ENCODE measurements at places on chromosomes 2 and 18. TPM values are rescaled to one million over a fixed set of nuclear protein-coding genes. Genes with fewer than 3 reads are reported as not detected.

- peak; percentile 69 for DNase-seq
Observed at GRCh38 chr2:8515864-8516533, 165.9 kb upstream of the ID2 start.

DNA sequence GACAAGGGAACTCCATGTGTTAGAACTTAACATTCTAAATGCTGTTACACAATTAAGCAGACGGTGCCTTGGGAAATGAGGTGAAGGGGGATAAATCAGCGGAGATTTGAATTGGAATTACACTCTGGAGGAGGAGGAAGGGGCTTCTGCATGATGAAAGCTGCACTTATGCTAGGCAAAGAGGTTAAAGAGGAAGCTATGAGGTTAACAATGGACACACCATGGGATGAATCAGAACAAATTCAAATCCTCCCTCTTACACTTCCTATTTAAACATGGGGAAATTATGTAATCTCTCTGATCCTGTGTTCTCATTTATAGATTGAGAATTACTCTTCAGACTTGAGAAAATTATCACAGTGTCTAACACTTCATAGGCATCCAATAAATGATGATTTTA, 121.5 kb upstream of the SIX2 start:
- DNase-seq = no peak

DNA sequence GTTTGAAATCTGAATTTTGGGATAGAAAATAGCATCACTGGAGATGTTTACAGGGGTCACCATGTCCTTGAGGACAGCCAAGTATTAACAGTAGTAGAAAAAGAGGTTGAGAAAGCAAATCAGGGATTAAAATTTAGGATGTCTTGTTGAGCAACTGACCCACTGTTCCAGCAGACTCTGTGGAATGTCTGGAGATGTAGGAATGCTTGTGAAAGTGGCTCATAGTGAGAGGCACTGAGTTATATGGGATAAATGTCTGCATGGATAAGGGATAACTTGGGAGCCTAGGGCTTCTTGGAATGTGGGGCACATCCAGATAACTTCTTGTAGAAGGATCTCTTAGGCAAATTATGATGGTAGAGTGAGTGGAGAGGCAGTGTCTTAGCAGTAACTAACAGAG, 495.0 kb downstream of the TMX3 start:
- DNase-seq = no peak

PDE11A gene
- total RNA-seq = not detected

GRCh38 chr2:69358914-69359313, 28.1 kb downstream of the GFPT1 start:
- DNase-seq = no peak

DNA sequence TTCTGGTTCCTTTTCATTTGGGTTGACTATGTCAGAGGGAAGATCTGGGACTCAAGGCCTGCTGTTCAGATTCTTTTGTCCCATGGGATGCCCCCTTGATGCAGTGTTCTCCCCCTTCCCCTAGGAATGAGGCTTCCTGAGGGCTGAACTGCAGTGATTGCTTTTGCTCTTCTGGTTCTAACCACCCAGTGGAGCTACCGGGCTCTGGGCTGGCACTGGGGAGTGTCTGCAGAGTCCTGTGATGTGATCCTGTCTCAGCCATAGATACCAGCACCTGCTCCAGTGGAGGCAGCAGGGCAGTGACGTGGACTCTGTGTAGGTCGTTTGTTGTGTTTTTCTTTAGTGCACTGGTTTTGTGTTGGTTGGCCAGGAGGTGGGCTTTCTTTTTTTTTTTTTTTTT, 32.1 kb upstream of the RHOB start:
- DNase-seq = no peak

IL36B gene
- not detected for total RNA-seq

- DNase-seq = no peak
Observed at GRCh38 chr2:157329524-157329923, 3.9 kb upstream of the ERMN start.

- DNase-seq = no peak
Observed at GRCh38 chr2:184371641-184372040, 226.7 kb upstream of the ZNF804A start.

- DNase-seq = no peak
Observed at GRCh38 chr2:67399831-67400489, 2.8 kb downstream of the ETAA1 start.

- DNase-seq = no peak
Observed at GRCh38 chr2:197596766-197597165, 78.6 kb downstream of the RFTN2 start.

GRCh38 chr18:22228976-22229375, 59.6 kb downstream of the GATA6 start:
- no peak for DNase-seq

SMAD2 gene
- 388 TPM for total RNA-seq
